ENCODE measurements at places on chromosomes 13 and 19.

DNA sequence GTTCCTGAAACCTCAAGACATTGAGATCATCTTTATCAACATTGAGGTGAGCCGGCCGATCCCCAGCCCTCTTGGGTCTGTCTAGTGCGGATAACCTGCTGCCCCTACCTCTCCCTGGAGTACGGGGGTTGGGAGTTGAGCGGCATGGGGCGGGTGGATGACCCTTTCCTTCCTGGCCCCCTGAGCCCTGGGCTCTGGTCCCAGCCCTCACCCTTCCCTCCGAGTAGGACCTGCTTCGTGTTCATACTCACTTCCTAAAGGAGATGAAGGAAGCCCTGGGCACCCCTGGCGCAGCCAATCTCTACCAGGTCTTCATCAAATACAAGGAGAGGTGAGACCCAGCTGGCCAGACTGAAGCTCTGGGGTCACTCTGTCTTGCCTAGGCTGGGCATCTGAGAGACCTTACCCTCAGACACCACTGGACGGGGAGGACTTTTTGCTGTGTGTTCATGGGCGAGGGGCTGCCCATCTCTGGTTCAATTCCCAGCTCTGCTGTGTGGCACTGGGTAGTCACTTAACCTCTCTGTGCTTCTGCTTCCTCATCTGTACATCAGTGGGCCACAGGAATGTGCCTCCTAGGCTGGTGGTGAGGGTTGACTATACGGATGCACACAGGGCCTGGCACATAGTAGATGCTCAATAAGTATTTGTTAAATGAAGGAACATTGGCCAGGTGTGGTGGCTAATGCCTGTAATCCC lies 52.7 kb downstream of the VAV1 start:
- no peak for DNase-seq

GRCh38 chr19:4576016-4576933 lies 16.8 kb upstream of the SEMA6B start:
- DNase-seq, result no peak

- DNase-seq, result no peak
Observed at GRCh38 chr19:53907690-53908089, 1.4 kb upstream of the CACNG7 start.

DNA sequence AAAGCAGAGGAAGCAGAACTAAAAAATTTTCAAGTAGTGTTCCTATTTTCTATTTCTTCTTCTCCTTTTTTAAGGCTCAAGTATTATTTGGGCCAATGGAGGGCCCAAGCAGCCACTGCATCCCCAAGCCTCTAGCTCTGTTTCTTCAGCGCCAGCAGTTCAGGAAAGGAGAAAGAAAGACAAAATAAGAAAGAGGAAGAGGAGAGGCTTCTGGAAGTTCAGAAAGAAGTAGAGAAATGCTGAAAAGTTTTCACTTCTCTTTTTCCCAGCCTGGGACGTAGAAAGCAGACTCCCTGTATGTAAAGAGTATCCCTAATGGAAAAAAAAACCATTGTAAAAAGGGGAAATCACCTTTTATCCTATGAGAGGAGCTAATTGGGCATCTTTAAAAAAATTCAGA lies 165.5 kb upstream of the KLF12 start:
- no peak for DNase-seq

GRCh38 chr19:38015216-38015615 lies 108.2 kb downstream of the SIPA1L3 start:
- no peak for DNase-seq

GRCh38 chr13:59680429-59681024 lies 483.2 kb downstream of the DIAPH3 start:
- DNase-seq, result no peak

- DNase-seq, result no peak
Observed at GRCh38 chr19:52094526-52095130, 937 bp downstream of the ZNF841 start.

- no peak for DNase-seq
Observed at GRCh38 chr19:6138066-6138465, 2.6 kb downstream of the ACSBG2 start.

DNA sequence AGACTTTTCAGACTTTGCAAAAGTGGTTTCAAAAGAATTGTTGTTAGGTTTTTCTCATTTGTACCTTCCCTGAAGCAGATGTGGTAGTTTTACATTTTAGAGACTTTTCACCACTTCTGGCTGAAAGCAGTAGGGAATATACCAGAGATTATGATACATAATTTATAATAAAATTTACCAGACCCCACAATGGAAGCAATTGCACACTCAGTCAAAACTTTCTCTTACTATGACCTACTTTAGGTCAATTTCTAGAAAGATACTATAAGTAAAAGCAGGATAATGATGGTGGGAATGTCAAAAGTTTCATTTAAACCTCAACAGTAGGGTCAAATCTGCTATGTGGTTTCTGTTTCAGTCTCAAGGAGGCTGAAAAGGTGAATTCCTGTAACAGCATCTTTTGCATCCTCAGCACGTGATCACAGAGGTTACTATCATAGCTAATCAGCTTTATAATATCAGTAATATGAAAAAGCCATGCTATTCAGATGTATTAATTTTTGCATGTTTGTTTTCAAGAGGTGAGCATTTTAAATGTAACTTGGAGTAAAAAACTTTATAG lies 26.9 kb downstream of the PCCA start:
- DNase-seq, result no peak

GRCh38 chr13:19645000-19645399 lies 11.5 kb downstream of the MPHOSPH8 start:
- DNase-seq, result no peak

DNA sequence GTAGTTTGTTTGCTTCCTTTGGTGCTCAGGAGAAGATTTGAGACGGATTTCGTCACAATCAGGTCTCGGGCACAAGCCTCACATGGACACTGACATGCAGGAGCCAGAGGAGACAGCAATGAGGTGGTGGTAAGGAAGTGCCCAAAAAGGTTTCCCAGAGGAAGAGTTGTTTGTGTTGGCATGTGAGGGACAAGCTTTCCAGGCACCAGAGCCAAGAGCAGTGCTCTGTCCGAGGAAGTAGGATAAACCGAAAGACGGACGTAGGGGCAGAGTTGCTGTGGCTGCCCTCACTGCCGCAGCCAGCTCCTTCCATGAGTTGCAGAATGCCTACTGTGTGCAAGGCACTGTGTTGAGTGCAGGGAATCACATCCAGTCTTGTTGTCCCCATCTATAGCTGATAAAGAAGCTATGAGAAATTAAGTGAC lies 27.7 kb downstream of the SAE1 start:
- no peak for DNase-seq

- no peak for DNase-seq
Observed at GRCh38 chr19:31681121-31681520, 331.9 kb upstream of the TSHZ3 start.

DNA sequence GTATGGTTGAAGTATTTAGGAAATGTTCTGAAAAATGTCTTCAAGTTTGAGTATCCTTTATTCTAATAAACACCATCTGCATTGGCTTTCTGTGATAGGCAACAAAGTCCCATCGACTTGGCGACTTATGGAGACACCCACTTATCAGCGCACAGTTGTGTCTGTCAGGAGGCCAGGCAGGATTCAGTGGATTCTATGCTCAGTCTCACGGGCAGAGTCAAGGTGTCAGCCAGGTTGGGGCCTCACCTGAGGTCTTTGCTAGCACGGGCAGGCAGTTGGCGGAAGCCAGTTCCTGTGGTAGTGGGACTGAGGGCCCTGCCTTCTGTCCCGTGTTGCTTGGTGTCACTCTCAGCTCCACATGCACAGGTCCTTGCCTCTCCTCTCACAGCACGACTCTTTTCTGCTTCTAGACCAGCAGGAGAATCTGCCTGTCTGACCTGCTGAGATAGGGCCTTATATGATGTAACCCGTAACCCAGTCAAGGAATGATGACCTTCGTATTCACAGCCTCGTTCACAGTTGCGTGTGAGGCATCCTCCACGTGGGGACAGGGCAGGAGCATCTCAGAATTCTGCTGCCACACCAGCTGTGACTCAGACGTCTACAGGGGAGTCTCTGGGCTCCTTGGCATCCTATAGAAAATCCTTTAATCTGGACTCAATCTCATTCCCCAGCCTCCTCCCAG lies 10.0 kb downstream of the CUL4A start:
- DNase-seq, result no peak

GRCh38 chr13:94345374-94346195 lies 133.9 kb downstream of the DCT start:
- DNase-seq, result no peak

- no peak for DNase-seq
Observed at GRCh38 chr19:54138489-54139256, 1.1 kb downstream of the CNOT3 start.

DNA sequence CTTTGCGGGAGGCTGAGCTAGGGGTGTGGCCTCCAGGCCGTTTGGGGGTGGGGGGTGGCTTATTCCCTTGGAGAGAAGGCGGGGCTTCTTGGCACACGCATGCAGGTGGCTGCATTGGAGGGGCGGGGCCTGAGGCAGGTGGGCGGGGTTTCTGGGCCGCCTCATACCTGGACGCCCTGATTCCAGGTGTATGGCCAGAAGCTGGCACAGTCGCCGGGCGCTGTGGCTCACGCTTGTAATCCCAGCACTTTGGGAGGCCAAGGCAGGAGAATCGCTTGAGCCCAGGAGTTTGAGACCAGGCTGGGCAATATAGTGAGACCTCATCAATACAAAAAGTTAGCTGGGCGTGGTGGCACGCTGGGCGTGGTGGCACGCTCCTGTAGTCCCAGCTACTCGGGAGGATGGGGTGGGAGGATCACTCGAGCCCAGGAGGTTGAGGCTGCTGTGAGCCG lies 7.8 kb downstream of the ABCA7 start:
- DNase-seq, result no peak

DNA sequence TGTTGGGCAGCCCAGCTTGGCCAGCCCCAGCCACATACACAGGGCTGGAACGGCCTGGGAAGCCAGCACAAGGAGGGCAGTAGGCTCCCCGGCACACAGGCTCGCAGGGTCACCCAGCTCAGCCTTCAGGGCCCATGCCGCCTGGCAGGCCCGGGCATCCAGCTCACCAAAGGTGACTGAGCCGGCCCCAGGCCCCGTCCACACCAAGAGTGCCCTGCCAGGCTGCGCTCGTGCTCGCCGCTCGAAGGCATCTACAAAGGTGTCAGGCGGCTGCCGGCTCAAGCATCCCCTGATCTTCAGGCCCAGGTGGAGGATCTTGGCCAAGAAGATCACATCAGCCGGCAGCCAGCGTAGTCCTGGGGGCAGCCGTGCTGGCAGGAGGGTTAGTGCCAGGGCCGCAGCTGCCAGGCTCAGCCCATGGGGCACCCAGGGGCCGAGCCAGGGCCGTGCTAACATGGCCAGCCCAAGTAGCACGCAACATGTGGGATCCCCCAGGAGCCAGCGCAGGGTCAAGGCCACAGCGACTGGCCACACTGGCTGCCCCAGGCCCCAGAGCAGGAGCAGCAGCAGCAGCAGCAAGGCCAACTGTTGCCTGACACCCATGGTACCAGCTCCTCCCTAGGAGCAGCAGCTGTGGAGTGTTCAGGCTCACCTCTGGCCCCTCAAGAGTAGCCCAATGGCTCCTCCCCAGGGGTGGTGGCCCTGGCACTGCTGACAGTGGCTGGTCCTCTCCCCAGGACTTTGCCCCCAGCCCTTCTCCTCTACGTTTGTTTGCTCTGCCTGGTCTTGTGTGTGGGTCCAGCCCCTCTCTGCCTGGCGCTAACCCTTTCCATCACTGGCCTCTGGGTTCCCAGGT lies at the start of gene SLC27A5:
TSS of gene SLC27A5 (minus strand) at position 640 of the 856 bp plus-strand sequence. CDS start at position 603, 37 bp downstream.
- DNase-seq, result no peak

DNA sequence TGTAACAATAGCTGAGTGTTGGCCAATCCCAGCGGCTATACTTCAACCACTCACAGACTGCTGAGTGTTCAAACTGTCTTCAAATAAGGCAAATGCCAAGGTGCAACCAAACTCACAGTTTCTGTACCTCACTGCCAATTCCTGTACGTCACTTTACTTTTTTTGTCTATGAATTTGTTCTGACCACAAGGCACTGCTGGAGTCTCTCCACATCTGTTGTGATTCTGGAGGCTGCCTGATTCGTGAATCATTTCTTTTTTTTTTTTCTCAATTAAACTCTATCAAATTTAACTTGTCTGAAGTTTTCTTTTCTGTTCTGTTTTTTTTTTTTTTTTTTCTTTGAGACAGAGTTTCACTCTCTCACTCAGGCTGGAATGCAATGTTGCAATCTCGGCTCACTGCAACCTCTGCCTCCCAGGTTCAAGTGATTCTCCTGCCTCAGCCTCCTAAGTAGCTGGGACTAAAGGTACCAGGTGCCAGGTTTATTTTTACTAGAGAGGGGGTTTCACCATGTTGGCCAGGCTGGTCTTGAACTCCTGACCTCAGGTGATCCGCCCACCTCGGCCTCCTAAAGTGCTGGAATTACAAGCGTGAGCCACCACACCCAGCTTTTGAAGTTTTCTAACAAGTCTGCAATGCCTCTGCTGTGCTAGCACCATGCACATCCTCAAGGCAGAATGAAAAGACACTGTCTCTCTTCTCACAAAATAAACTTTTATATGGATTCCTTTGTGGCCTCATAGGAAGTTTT lies 401.7 kb downstream of the IRS2 start:
- no peak for DNase-seq

GRCh38 chr19:55158423-55158822 lies 891 bp upstream of the TNNI3 start:
- no peak for DNase-seq

GRCh38 chr19:19514215-19514657 lies 1.1 kb downstream of the TSSK6 start:
- DNase-seq, result peak; percentile 55

DNA sequence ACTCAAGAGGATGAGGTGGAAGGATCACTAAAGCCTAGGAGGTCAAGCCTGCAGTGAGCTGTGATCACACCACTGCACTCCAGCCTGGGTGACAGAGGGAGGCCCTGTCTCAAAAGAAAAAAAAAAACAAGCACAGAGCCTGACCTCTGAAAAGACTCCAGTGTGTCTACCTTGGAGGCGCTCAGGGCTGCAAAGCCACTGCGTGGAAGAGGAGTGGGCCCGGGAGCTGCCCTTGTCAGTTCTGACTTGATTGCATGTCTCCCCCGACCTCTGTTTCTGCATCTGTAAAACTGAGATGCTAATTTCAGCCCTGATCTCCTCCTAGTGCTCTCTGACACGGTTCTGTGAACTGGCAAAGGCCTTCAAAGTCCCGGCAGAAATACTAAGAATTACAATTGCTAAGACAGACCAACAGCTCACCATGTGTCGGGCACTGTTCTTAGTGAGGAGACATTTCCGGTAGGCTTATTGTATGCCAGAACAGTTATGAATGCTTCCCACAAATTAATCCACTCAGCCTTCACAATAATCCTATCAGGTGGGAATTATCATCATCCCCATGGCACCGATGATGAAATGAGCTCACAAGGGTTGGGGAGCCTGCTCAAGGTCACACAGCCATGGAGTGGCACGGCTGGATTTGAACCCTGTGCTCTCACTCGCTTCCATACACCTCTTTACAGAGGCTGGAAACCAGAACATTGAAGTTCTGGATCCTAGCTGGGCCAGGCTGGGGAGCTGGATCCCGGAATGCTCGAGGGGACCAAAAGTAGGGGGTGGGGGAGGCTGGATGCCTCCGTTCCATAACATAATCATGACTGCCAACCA lies 3.5 kb downstream of the AKT2 start:
- DNase-seq, result no peak

DNA sequence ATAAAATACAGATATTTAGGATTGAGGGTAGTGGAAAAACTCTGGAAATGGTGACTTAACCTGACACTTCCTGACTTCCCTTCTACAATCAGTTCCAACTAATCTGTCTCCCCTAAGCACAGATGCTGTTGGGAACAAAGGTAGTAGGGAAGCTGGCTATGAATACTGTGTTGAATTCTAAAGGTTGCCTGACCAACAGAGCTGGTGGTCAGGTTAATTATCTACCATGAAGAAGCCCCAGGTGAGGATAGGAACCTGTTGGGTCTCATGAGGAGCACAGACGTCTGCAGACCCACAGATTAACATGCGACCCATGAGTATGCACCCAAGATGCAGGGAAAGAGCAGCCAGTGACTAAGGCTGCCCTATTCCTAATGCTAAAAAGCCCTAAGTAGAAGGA lies 172.3 kb downstream of the DIAPH3 start:
- no peak for DNase-seq
